ENCODE measurements at places on chromosomes 6 and 20.

GRCh38 chr6:43127180-43127579 is 43.9 kb upstream of the SRF start:
- no peak for DNase-seq

DNA sequence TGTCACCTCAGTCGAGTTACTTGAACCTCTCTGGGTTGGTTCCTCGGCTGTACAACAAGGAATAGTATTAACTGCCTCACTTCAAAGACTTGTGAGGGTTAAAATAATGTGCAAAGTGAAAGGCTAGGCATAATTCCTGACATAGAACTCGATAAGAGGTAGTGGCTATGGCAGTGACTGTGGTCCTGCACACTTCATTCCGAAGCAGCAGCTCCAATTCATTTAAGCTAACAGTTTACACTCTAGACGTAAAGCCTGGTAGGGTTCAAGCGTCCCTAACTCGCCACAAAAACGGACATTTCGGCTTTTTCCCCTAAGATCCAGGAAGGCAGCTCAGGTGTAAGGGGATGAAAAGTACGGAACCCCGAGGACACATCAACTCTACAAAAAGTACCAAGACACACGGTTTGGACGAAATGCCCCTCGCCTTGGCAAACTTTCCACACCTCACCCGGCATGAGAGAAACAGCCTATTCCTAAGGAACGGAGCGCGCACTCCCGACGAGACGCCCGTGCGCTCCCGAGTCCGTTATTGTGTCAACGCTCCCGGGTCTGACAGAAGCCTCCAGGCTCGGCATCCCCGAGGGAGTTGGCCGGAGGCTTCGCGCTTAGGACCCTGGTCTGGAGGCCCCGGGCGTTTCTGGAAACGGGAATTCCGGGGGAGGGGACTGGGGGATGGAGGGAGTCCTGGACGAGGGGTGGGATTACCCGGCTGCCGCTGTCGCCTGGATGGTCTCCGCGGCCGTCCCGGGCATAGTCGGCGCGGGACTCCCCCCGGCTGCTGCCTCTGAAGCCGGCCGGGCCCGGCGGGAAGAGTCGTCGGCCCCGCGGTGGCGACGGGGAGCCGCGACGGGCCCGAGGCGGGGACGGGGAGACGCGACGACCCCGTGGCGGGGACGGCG is 937 bp downstream of the ZNF318 start:
- DNase-seq = no peak

GRCh38 chr20:63602321-63602720 is 24.6 kb downstream of the GMEB2 start:
- no peak for DNase-seq

- no peak for DNase-seq
These were observed 110.5 kb upstream of the SLC2A12 start for GRCh38 chr6:134162932-134163331.

- no peak for DNase-seq
These were observed 13.9 kb downstream of the FILIP1 start for GRCh38 chr6:75479712-75480111.
